ENCODE measurements at places on chromosomes 2 and 18.

DNA sequence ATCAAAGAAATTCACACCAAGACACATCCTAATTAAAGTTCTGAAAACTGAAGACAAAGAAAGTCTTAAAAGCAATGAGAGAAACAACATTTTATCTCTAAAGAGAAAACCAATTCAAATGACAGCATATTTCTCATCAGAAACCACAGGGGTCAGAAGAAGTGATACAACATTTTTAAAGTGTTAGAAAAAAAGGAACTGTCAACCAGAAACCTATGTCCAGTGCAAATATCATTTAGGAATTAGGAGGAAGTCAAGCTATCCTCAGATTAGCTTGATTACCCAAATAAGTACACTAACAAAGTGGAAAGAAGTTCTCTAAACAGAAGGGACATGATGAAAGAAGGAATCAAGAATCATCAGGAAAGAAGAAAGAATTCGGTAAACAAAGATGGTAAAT, 59.5 kb upstream of the BCL2L11 start:
- no peak for DNase-seq

GRCh38 chr18:23196119-23197007, 61.1 kb downstream of the CABLES1 start:
- DNase-seq, result no peak

DNA sequence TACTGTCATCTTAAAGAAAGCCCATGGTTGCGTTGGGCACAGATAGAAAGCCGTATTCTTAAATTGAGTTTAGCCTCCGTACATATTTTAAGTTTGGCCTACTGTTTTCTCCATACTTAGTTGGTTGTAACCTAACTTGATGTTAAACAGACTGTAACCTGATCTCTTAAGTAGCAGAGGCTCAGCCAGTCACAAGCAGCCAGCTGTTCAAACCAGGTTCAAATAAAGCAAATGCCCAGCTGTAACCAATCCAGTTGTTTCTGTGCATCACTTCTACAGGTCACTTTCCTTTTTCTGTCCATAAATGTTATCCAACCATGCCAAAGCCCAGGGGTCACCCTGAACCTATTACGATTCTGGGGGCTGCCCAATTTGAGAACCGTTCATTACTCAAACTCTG, 10.0 kb upstream of the THADA start:
- no peak for DNase-seq

GRCh38 chr18:74819433-74820059, 221.9 kb downstream of the ZNF407 start:
- no peak for DNase-seq

GRCh38 chr2:134173338-134174016, 80.4 kb upstream of the MGAT5 start:
- DNase-seq, result no peak

DNA sequence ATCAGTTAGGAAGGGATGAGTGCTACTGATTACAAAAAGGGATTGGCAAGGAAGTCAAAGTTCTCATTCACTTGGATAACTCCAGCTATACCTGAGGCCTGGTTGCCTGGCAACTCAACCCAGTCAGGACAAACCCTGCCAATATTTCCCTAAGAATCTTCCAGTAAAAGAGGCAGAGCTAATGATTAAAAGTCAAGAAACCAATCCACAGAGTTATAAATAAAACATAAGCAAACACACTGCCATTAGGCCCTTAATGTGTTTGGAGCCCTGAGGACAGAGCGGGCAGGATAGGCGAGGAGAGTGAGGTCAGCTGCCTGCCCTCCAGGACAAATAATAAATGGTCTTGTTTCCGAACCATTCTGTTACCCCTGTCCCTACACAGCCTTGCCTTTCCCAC, 215.6 kb upstream of the NABP1 start:
- no peak for DNase-seq

DNA sequence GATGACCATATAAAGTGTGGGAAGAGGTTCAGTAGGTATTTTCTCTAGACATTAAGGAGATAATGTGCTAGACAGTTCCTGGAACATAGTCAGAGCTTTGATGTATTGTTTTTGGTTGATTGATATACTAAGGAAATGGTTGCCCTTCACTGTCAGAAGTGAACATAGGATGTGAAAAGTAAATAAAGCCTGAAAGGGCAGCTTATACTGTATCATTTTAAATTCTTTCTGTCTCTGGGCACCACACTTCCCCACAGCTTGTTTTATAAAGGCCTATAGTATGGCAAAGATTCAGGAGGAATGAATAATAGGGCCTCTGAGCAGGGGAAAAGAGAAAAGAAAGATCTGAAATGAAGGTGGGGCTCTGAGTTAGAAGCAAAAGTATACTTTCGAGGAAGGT, 72.7 kb upstream of the ITPRID2 start:
- DNase-seq, result no peak

- no peak for DNase-seq
These were observed 183.4 kb upstream of the FOSL2 start for GRCh38 chr2:28209261-28209691.

DNA sequence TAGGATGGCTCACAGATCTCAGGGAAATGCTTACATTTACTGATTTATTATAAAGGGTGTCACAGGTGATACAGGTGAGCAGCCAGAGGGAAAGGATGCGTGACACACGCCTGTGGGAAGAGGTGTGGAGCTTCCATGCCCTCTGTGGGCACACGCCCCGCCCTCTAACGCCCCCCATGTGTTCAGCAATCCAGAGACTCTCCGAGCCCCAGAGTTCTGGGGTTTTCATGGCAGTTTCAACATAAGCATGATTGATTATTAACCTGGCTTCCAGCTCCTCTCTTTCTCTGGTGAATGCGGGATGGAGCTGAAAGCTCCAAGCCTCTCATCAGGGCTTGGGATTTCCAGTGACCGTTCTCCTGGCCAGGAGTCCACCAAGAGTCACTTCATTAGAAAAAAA, 34.3 kb upstream of the ODC1 start:
- no peak for DNase-seq

- DNase-seq, result no peak
These were observed 322.1 kb downstream of the CCDC85A start for GRCh38 chr2:56505885-56506284.

DNA sequence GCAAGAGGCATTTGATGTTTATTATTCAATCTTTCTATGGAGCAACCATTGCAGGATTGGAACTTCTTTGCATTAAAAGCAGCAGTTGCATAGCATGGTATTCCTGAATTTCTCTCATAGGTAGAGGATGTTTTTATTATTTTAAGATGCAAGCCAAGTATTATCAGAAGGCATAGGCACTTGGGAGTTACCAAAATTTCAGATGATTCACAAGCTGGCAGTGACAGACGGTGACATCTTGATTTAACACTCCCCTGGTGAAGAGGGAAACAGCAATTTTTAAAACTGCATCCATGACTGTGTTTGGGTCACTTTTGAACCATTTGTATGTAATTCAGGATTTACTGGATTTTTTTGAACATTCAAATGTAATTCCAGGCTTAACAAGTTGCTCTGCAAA, 654.3 kb downstream of the SLC4A3 start:
- DNase-seq, result no peak

GRCh38 chr2:51812138-51812866, 780.4 kb upstream of the NRXN1 start:
- no peak for DNase-seq

GRCh38 chr2:100754951-100755350, 65.0 kb upstream of the NPAS2 start:
- no peak for DNase-seq

DNA sequence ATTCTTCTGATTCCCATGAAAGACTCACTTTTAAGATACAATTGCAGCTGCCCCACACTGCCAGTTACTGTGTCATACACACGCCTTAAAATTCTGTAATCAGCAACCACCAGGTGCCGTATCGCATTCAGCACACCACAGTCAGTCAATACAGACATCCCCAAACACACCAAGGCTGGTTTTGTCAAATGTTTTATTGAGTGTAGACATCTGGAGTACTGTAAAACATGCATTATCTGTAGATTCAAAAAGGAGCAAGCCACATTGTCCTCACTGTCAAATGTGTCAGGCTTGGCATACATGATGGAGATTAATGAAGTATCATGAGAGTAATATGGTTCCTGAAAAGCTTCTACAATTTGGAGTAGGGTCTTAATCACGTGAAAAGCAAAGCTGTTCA, 109.7 kb upstream of the SP3 start:
- DNase-seq, result no peak

GRCh38 chr2:85853499-85854165, 35.2 kb downstream of the ST3GAL5 start:
- DNase-seq, result no peak

GRCh38 chr2:75290600-75291150, 91.4 kb upstream of the TACR1 start:
- no peak for DNase-seq

GRCh38 chr2:127392133-127392827, 4.5 kb upstream of the MAP3K2 start:
- no peak for DNase-seq
